ENCODE measurements at places on chromosomes 5 and 9. TPM values are rescaled to one million over a fixed set of nuclear protein-coding genes. Genes with fewer than 3 reads are reported as not detected.

DNA sequence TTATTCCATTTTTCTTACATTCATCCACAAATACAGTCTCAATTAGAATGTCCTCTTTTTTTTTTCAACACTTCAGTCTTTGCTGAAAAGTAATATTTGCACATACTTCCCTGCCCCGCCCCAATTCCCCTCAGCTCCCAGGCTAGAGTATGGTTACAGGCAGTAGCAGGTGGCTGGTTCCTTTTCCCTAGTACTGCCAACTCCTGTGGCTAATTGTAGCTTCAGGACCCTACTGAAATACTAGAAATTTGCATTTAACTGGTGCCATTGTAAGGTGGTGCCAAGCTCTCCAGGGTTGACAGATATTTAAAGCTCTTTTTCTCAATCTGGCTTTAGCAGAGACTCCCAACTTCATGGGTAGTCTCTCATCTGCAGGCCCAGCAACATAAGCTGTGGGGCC lies 80.3 kb downstream of the FAM81B start:
- no peak overlapping the region for H3K4me3 ChIP-seq
- no peak overlapping the region for H3K27ac ChIP-seq
- no peak for DNase-seq
- H3K36me3 ChIP-seq = peaks cover 36% of the 10 kb centered on the region
- H3K27me3 ChIP-seq = no peaks in the 10 kb centered on the region

Gene TSLP
- not detected for total RNA-seq

Gene SKP2
- total RNA-seq = 41.6 TPM

DNA sequence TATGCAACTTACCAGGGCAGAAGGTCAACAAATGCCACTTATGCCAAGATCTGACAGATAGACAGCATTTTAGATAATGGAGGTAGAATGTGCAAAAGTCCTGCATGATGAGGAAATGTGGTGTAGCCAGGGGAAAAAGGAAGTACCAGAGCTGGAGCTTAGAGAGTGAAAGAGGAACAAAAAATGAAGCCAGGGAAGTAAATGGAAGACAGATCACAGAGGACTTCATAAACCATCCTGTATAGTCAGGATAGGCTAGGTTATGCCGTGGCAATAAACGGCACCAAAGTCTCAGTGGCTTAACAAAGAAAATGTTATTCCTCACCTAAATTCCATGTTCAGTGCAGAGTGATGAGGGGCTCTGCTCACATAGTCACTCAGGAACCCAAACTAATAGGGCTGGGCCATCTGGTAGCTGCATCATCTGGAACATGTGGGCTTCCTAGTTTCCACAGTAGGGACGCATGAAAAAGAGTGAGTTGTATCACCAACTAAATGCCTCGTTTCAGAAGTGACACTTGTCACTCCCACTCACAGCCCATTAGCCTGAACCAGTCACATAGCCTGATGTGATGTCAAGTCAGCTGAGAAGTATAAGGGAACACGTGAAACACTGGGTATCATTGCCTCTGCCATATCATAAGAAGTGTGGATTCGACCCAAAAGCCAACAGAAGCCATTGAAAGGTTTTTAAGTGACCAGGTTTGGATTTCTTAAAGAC lies 70.3 kb downstream of the SH3RF2 start:
- H3K36me3 ChIP-seq = no peaks in the 10 kb centered on the region
- no peak overlapping the region for H3K4me3 ChIP-seq
- no peak overlapping the region for H3K27ac ChIP-seq

DNA sequence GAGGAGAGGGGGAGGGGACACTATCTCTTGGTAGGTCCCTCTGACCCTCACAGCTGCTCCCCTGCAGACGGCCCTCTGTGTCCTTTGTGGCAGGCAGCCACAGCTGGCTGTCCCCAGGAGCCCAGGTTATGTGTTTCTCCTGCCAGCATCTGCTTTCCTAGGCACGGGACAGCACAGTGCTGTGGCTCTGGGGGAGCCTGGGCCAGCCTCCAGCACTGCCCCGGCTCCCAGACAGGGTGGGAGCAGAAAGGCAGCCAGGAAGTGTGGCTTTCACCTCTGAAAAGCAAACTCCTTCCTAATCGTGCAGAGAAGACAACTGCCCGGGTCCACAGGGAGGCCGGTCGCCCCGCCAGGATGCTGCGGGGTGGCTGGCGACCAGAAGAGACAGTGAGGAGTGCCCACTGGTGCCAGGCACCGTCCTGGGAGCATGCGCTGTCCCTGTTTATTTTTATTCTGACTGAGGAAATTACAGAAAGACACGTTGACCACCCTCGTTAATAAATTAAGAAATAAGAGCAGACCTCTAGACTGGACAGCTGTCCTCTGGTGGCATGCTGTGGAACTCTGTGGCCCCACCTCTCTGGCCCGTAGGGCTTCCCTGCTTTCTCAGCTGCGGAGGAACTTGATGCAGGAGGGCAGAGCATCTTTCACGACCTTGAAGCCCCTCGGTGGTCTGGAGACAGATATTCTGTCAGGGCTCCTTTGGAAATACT lies 240.3 kb downstream of the FANCC start:
- H3K27ac ChIP-seq = no peak overlapping the region
- H3K4me1 ChIP-seq = no peaks in the 10 kb centered on the region
- no peaks in the 10 kb centered on the region for H3K27me3 ChIP-seq
- no peak overlapping the region for H3K4me3 ChIP-seq
- DNase-seq = no peak
- peaks cover 71% of the 10 kb centered on the region for H3K36me3 ChIP-seq

DNA sequence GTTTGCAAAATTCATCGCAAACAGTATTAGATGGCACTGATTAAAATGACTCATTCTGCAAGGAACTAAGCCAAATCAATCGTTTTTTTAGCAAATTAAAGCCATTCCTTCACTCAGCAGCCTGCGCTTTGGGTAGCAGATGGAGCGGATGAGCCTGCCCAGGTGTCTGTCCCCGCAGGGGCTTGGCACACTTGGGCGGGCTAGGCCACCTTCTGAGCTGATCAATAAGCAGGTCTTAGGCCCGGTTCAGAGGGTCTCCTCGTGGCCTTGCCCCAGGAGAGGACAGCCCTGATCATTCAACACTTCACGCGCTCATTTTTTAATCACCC lies 78.0 kb upstream of the FCN1 start:
- H3K27me3 ChIP-seq = peaks cover 22% of the 10 kb centered on the region
- no peak overlapping the region for H3K4me3 ChIP-seq
- H3K36me3 ChIP-seq = no peaks in the 10 kb centered on the region

Gene KIF20A
- total RNA-seq = 26.0 TPM

Gene SLC36A3
- not detected for total RNA-seq

GRCh38 chr5:113807427-113807991 lies 294.0 kb downstream of the YTHDC2 start:
- peak; percentile 56 for DNase-seq
- peak overlapping the region; percentile 41 for H3K27ac ChIP-seq
- no peaks in the 10 kb centered on the region for H3K36me3 ChIP-seq
- peaks cover 29% of the 10 kb centered on the region for H3K4me1 ChIP-seq
- H3K27me3 ChIP-seq = no peaks in the 10 kb centered on the region
- peak overlapping the region; percentile 45 for H3K4me3 ChIP-seq

GRCh38 chr5:172760959-172761358 lies 10.0 kb downstream of the DUSP1 start:
- no peak overlapping the region for H3K4me3 ChIP-seq
- peaks cover 9% of the 10 kb centered on the region for H3K4me1 ChIP-seq
- no peak for DNase-seq

DNA sequence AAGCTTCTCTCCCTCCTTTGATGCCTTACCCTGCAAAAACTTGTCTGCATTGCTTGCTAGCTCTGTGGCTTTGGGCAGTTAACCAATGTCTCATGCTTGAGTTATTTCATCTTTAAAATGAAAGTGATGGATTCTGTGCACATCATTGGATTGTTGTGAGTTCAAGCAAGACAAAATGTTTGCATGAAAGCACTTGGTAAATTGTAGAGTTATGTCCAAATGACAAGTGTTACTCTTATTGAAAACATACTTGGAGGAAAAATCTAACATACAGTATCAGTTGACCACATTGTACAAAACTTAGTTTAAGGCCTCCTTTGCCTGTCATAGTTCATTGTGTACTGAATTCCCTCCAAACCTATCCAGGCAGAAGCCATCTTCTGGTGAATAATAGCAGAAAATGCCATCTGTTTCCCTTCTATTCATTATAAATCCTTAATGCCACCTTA lies 30.0 kb downstream of the TGFBR1 start:
- H3K27ac ChIP-seq = peak overlapping the region; percentile 17
- peak; percentile 77 for DNase-seq
- H3K4me3 ChIP-seq = no peak overlapping the region
- peaks cover 25% of the 10 kb centered on the region for H3K4me1 ChIP-seq
- no peaks in the 10 kb centered on the region for H3K27me3 ChIP-seq
- H3K36me3 ChIP-seq = peaks cover 50% of the 10 kb centered on the region

Gene RPL7A
- 1,382 TPM for total RNA-seq

GRCh38 chr5:307306-307705 lies 14.2 kb upstream of the AHRR start:
- H3K4me3 ChIP-seq = no peak overlapping the region
- H3K27me3 ChIP-seq = no peaks in the 10 kb centered on the region
- H3K27ac ChIP-seq = no peak overlapping the region
- no peak for DNase-seq
- H3K4me1 ChIP-seq = no peaks in the 10 kb centered on the region
- peaks cover 6% of the 10 kb centered on the region for H3K36me3 ChIP-seq

DNA sequence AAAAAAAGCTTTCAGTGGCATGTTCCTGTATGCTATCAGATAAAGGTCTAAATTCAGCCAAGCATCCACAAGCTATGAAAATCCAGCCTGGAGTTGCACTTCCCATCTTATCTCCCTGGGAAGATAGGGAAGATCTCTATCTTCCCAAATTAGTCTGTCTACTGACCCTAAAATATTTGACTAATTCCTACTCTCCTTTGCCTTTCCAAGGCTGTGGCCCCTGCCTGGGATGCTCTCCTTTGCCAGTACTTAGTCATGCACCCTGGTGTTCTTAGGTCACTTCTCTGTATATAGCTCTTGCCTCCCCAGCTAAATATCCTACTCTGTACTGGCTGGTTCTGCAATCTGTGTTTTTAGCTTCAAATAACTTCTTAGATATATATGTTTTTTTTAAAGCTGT lies 44.0 kb upstream of the PLPP1 start:
- DNase-seq = peak; percentile 51
- H3K27me3 ChIP-seq = no peaks in the 10 kb centered on the region
- H3K27ac ChIP-seq = no peak overlapping the region
- peaks cover 10% of the 10 kb centered on the region for H3K4me1 ChIP-seq
- H3K4me3 ChIP-seq = no peak overlapping the region

- H3K36me3 ChIP-seq = no peaks in the 10 kb centered on the region
- no peak overlapping the region for H3K4me3 ChIP-seq
- H3K27me3 ChIP-seq = no peaks in the 10 kb centered on the region
- H3K27ac ChIP-seq = no peak overlapping the region
These were observed 107.7 kb downstream of the MTRR start for GRCh38 chr5:7976411-7977190.

GRCh38 chr9:93896093-93896492 lies 59.1 kb downstream of the BARX1 start:
- no peak overlapping the region for H3K27ac ChIP-seq
- no peaks in the 10 kb centered on the region for H3K27me3 ChIP-seq
- no peaks in the 10 kb centered on the region for H3K4me1 ChIP-seq
- no peak for DNase-seq
- H3K4me3 ChIP-seq = no peak overlapping the region

- peak; percentile 76 for DNase-seq
- H3K4me3 ChIP-seq = no peak overlapping the region
- no peaks in the 10 kb centered on the region for H3K36me3 ChIP-seq
These were observed 58.3 kb upstream of the CPEB4 start for GRCh38 chr5:173829826-173830225.

DNA sequence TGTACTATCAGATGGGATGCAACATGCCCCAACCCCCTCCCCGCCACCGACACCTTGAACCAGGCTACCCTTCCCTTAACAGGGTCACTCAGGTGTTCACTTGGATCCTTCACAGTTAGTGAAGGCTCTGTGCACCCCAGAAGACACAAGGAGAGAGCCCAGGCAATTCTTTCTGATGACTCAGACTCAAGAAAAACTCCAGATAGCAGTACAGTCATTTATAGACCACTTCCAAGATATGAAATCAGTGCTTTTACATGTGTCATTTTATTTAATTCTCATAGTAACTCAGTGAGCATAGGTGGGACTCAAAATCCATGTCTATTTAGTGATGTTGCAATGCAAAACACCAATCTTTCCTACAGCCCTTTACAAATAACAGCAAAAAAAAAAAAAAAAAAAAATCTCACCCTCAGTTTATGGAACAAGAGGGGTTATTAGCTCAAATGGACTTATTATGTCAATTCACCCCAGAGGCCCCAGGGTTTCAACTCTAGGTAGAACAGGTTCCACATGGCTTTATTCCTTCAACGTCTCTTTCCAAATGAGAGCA lies 71.9 kb downstream of the FOXD1 start:
- H3K27me3 ChIP-seq = no peaks in the 10 kb centered on the region
- DNase-seq = peak; percentile 78
- H3K36me3 ChIP-seq = no peaks in the 10 kb centered on the region
- H3K27ac ChIP-seq = no peak overlapping the region

GRCh38 chr5:141814064-141814964 lies 63.9 kb downstream of the PCDH1 start:
- H3K36me3 ChIP-seq = no peaks in the 10 kb centered on the region
- H3K27me3 ChIP-seq = peaks cover 24% of the 10 kb centered on the region
- H3K27ac ChIP-seq = no peak overlapping the region
- H3K4me3 ChIP-seq = no peak overlapping the region

DNA sequence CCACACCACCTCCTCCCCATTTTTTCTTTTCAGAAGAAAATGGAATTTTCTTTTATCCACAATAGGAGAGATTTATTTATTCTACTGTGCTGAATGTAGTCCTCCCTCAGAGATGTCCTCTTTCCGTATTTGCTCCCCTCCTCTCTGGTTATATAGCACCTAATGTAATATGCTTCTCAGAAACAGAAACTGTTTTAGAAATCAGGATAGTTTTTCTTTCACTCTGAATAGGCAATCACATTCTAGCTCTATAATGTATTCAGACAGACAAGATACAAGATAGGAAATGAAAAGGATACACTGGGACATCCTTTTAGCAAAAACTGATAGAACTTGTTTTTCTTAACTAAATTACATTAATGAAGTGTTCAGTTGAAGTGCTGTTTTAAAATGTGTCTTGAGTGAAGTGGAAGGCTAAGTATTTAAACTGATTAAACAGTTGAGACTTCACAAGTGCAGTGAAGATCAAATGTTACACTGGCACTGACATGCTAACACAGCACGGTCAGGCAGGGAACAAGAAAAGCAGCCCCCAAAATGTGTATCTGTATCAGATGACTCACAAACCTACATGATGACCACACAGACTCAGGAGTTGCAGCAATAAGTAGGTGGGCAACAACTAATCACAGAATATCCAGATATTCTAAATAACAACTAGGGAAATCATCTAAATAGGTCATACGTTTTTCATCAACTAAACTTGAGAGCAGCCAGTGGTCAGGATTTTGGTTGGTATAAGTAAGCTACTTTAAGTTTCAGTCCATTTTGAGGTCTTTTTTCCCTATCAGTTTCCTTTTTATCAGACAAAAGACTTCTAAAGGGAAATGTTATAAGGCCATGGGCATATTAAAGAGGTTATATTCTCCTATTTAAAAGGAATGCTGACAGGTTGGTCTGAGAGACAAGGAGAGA lies 260.4 kb downstream of the MLLT3 start:
- no peaks in the 10 kb centered on the region for H3K27me3 ChIP-seq
- H3K27ac ChIP-seq = no peak overlapping the region
- no peak overlapping the region for H3K4me3 ChIP-seq
- H3K4me1 ChIP-seq = peaks cover 2% of the 10 kb centered on the region
- no peaks in the 10 kb centered on the region for H3K36me3 ChIP-seq

Gene CLTB
- 130 TPM for total RNA-seq

- no peaks in the 10 kb centered on the region for H3K36me3 ChIP-seq
- H3K27me3 ChIP-seq = 0 out of 2 replicates have a peak, but pooled peaks cover 8% of the 10 kb centered on the region
- H3K4me3 ChIP-seq = no peak overlapping the region
These were observed 2.8 kb downstream of the GHR start for GRCh38 chr5:42426016-42426415.

GRCh38 chr9:8074713-8075286 lies 275.2 kb upstream of the DMAC1 start:
- H3K36me3 ChIP-seq = no peaks in the 10 kb centered on the region
- no peaks in the 10 kb centered on the region for H3K27me3 ChIP-seq
- no peak overlapping the region for H3K4me3 ChIP-seq
- no peak overlapping the region for H3K27ac ChIP-seq
- DNase-seq = no peak

Measured in GM23248 (cell line).